Lung microvascular endothelial cell (primary cell): ENCODE measurements at places on chromosomes 11 and 22.

GRCh38 chr22:19959043-19959586, 17.5 kb upstream of the TXNRD2 start:
- DNase-seq = peak; percentile 93

- no peak for DNase-seq
Measured at GRCh38 chr11:71102251-71102995, 150.0 kb downstream of the SHANK2 start.

- no peak for DNase-seq
Measured at GRCh38 chr11:17702876-17703275, 16.5 kb upstream of the MYOD1 start.

DNA sequence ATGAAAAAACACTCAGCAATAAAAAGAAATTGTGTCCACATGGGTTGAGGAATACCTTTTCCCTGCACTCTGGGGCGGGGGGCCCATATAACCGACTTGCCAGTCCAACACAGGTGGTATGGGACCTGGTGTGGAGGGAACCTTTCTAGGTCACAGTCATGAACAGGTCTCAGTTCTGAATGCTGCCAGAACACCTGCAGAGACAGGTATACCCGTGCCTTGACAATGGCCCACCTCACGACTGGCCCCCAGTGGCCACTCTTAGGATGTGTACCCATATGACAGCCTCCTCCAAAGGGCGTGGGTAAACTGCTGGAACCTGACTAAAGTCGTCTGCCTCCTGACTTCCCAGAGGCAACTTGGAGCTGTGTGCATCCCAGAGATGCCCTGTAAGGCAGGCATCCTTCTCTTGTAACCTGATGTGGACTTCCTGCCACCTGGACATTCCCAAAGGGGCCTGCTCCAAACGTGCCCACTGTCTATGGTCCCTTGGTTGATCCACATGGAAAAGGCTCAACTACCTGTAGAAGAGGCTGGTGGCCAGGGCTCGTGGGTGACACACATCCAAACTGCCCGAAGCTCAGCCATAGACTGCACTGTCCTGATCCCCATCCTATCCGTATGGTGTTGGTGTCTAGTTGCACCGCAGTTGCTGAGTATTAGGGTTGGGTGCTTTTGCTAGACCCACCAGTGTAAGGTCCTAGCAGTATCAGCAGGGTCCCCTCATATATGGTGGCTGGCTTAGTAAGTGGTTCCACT, 859.3 kb downstream of the BRD1 start:
- no peak for DNase-seq

- no peak for DNase-seq
Measured at GRCh38 chr22:29484642-29485041, 4.6 kb downstream of the NEFH start.

DNA sequence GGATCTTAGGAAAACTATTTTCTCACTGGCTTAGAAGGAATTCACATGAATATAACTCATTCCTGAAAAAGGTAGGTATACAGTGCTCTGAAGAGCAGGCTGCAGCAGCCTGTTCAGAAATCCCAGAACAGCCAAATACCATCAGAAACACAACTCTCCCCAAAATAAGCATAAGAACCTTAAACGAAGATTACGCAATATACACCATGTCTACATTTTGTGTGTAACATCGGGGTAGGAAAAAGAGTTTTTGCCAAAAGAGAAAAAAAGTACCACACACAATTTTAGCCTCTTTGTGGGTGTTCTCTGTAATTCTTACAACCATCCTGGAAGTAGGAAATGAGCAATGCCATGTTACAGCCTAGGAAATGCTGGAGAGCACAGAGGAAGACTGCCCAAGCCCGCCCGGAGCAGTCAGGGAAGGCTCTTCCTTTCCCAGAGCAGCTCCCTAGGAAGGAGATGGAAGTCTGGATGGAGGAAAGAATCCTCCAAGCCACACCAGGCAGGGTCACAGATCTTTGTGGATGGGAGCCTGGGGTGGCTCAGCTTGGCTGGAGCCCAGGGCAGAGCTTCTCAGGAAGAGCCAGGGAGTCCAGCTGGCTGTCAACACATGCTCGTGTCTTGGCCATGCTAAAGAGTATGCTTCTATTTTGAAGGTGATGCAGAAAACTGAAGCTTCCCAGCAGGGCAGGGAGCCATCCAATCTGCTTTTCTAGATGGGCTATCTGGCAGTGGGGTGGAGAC, 49.7 kb upstream of the ARFGAP3 start:
- DNase-seq = no peak

DNA sequence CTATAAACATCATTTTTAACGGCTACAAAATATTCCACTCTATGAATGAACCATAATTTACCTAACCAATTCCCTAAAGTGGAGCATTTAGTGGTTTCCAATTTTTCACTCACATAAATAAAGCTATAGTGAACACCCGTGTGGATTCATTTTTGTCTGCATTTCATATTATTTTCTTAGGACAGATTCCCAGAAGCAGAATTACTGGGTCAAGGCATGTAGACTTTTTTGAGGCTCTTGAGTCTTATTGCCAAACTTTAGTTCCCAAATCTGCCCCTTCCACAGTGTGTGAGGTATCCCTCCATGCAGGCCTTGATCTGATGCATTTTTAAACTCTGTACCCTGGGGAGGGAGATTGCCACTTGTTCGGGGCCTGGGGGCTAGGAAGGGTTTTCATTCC, 198.2 kb downstream of the TENM4 start:
- DNase-seq = no peak

GRCh38 chr11:85855341-85855656, at the start of gene CCDC83:
CCDC83 (plus strand) TSS chr11:85855383; CDS start chr11:85865124, 9,741 bp downstream.
- no peak for DNase-seq

GRCh38 chr11:43685440-43685839, 4.9 kb downstream of the HSD17B12 start:
- peak; percentile 13 for DNase-seq

DNA sequence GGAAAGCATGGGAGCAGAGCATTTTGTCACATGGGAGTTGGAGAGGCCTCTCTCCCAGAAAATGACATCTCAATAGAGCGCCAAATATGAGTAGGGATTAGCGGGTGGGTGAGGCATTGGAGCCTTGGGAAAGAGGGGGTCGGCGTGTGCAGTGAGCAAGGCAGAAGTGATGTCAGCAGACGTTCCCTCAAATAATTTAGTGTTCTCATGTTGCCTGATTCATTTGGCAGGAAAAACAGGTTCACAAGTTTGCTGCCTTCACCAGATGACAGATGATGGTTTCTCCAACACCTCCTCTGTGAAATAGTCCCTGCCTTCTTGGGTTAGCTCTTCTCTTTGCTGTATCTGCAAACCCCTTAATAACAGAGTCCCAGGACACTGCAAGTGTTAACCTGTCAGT, 118.5 kb upstream of the ARHGAP20 start:
- peak; percentile 65 for DNase-seq
